ENCODE measurements at places on chromosomes 3 and 15. TPM values are rescaled to one million over a fixed set of nuclear protein-coding genes. Genes with fewer than 3 reads are reported as not detected.
A peak's percentile ranks its signal among the peaks of the same experiment; 100 is the strongest.

DNA sequence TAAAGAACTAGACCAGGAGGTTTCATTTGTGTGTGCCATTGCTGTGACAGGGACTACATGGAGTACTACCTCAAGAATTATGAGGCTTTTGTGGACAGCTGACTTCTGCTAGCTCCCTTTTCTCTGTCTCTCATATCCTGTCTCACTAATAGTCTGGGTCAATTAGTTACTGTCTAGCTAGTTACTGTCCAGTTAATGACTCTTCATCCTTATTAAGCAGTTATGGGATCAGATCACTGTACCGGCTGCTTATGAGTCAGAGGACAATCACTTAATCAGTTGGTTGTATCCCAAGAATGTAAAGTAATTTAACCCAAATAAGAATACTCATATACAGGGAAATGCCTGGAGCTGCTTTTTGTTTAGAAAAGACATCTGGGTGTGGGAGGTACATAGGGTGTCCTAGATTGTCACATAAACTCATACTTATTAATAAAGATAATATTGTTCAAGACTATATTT, 158.0 kb downstream of the CDIN1 start:
- H3K4me1 ChIP-seq, result no peaks in the 10 kb centered on the region
- no peaks in the 10 kb centered on the region for H3K27me3 ChIP-seq
- no peak overlapping the region for H3K4me3 ChIP-seq
- H3K27ac ChIP-seq, result no peak overlapping the region
- DNase-seq, result no peak

DNA sequence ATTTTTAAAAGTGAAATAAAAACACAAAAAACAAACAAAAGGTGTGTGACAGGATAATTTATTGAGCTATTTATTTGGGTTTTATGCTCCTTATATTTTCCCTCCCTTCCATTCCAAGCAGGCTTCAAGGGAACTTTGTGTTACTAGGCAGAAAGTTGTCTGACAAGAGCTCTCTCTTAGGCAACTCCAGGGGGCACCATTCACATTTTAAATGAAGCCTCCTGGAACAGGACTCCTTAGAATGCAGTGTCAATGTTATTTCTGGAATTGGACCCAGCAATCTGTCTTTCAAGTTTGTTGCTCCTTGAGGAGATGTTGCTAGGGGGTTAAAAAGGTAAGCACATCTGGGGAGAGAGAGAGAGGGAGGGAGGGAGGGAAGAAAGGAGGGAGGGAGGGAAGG, 5.4 kb upstream of the RFX7 start:
- H3K4me3 ChIP-seq, result no peak overlapping the region
- peaks cover 12% of the 10 kb centered on the region for H3K4me1 ChIP-seq
- H3K27me3 ChIP-seq, result peaks cover 1% of the 10 kb centered on the region
- no peaks in the 10 kb centered on the region for H3K36me3 ChIP-seq
- no peak overlapping the region for H3K27ac ChIP-seq
- peak; percentile 30 for DNase-seq

KLHL6 gene
- not detected for total RNA-seq

GRCh38 chr3:9339761-9340471, 22.9 kb upstream of the THUMPD3 start:
- peaks cover 23% of the 10 kb centered on the region for H3K4me1 ChIP-seq
- H3K27ac ChIP-seq, result no peak overlapping the region
- H3K4me3 ChIP-seq, result no peak overlapping the region
- no peaks in the 10 kb centered on the region for H3K27me3 ChIP-seq
- H3K36me3 ChIP-seq, result no peaks in the 10 kb centered on the region
- no peak for DNase-seq

Data from HepG2 (cell line).